ENCODE measurements at places on chromosomes 12 and 14.

GRCh38 chr14:41785696-41786095 lies 179.0 kb downstream of the LRFN5 start:
- DNase-seq = no peak

DNA sequence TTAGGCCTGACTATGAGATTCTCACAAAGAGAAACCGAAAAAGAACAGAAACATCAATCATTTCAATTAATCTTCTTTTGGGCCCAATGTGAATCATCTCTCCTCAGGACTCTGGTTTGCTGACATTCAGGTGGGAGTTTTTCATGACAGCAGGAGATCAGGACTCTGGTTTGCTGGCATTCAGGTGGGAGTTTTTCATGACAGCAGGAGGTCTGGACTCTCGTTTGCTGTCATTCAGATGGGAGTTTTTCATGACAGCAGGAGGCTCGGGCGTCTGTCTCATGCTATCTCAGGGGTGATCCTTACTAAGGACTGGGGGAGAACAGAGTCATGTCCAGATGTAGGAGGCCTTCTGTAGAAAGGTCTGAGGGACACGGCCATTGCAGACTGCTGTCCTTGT lies 40.1 kb upstream of the PARP11 start:
- no peak for DNase-seq

DNA sequence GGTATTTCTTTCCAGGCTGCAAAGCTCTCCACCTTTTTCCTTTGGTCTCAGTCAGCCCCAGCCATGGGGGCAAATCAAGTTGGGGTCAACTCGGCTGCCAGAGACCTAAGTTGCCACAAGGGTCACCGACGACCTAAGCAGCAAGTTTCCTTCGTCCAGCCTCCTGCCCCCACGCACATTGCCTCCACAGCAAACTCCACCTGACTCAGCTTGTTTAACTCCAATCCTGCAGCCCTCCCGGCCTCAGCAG lies 767 bp upstream of the KCNMB4 start:
- no peak for DNase-seq

DNA sequence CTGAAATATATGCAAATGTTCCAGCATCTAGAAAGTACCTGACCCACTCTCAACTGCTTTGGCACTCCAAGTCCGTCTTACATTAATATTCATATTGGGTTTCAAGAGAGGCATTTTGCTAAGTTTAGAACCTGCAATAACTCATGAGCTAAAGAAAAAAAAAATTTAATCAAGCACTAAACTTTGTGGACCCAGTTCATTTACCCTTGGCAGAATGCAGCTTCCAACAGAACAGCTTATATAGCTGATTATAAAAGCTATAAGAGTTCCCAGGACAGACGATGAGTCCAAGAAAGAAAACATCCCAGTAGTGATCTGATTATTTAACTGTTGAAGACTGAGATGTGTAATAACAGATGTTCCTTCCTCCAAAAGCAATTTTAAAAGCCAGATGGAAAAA lies 592.0 kb downstream of the KCNH5 start:
- no peak for DNase-seq

DNA sequence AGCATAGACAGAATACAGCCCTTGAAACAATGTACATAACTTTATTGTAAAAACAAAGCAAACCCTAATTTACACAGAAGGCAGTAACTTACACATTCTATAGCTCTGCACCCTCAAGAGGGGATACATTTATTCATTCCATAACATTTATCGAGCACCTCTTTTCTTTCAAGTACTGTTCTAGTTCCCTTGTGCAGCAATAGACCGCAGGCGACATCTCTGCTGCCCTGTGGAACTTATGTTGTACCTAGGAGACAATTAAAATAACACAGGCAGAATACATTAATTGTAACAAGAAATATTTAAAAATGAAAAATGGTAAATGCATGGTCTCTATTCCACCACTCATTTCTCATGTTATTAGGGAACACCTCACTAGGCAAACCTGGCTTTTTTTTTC lies 1.4 kb upstream of the ARHGDIB start:
- DNase-seq = no peak

- DNase-seq = no peak
These were observed 247.5 kb downstream of the SLC16A7 start for GRCh38 chr12:59843260-59843843.

- DNase-seq = peak; percentile 20
These were observed 2.1 kb downstream of the PNMA1 start for GRCh38 chr14:73712071-73712506.

- DNase-seq = no peak
These were observed 25.2 kb downstream of the PMCH start for GRCh38 chr12:102172436-102172835.

DNA sequence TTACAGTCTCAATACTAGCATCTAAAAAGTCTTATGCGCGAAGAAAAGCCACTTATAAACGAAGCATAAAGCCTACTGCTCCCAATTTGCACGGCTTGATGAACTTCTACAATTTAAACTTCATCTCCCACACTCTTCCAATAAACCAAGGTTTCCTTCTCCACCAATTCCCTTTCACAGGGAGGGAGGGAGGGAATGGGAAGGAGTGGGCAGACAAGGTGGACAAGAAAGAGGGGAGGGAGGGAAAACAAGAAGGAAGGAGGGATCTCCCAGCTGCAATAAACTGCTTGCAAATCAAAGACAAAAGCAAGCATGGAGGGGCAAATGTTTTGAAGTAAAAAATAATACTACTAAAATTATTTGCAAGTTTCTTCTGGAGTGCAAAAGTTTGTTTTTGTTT lies 64.5 kb downstream of the MED13L start:
- DNase-seq = peak; percentile 9

DNA sequence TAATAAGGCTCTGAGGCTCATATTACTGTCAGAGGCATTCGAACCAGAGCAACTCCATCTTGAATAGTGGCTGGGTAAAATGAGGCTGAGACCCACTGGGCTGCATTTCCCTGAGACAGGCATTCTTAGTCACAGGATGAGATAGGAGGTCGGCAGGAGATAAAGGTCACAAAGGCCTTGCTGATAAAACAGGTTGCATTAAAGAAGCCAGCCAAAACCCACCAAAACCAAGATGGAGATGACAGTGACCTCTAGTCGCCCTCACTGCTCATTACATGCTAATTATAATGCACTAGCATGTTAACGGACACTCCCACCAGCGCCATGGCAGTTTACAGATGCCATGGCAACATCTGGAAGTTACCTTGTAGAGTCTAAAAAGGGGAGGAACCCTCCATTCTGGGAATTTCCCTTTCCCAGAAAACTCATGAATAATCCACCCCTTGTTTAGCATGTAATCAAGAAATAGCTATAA lies 18.1 kb upstream of the PRICKLE1 start:
- DNase-seq = no peak

GRCh38 chr12:106480251-106480650 lies 102.6 kb upstream of the RFX4 start:
- no peak for DNase-seq

- DNase-seq = peak; percentile 77
These were observed 21.0 kb downstream of the RPGRIP1 start for GRCh38 chr14:21300892-21301291.

DNA sequence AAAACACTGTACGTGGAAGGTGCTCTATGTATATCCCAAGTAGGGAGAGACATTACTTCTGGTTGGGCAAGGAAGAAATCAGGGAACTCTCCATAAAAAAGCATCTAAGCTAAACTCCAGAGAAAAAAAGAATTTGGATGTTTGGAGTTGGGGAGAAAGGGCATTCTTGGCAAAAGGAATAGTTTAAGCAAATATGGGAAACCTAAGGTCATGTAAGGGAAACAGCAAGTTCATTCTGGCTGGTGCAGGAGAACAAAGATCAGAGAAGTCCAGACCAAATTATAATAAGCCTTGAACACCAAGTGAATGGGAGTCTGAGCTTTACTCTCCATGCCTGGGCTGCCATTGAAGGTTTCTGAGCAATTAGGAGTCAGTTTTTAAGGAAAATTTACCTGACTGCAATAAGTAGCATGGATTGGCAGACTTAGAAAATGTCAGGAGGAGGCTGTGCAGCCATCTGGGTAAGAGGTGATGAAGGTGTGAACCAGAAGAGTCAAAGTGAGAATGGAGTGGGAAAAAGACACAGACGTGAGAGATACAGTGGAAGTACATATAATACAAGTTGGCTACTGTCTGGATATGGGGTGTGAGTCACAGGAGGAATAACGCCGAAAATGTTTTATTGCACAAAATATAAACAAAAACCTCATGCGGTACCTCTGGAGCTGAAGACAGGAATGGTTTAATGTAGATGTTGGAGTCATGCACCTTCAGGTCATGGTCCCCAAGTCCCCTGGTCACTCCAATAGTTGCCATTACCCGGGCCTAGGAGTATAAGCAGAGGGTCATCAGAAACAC lies 222.6 kb downstream of the MON2 start:
- DNase-seq = no peak

- DNase-seq = peak; percentile 76
These were observed 3.0 kb downstream of the SDSL start for GRCh38 chr12:113424915-113425823.

- peak; percentile 65 for DNase-seq
These were observed at the start of gene TRAF3 for GRCh38 chr14:102776761-102777710. TRAF3 (plus strand) TSS chr14:102777449; CDS start chr14:102870202, 92,753 bp downstream.

- no peak for DNase-seq
These were observed 7.3 kb downstream of the PAN2 start for GRCh38 chr12:56326533-56326932.

DNA sequence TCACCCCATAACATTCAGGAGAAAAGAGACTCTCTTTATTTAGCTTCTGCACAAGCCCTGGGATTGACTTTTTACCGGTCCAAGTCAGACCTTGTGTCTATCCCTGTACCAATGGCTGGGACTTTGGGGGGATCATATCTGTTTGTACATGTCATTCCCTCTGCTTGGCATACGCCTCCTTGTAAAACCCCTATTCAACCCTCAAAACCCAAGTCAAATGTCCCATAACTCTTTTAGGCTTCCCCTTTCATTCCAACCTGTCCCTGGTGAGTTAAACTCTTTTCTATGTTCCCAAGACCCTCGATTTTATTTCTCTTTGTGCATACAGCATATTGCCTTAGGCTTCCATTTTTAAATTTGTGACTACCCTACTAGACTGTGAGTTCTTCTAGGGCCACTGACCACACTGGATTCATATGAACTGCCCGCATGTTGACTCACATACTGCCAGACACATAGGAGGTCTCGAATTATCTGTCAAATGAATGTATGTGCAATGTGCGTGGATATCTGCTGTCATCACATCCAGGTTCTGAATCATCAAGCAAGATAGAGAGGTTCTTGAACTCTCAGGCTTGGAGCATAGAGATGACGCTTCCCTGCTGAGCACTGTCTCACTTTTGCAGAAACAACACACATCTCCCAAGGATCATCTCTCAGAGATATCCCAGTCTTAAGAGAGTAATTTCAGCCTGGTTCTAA lies 548.6 kb upstream of the TBX3 start:
- no peak for DNase-seq

DNA sequence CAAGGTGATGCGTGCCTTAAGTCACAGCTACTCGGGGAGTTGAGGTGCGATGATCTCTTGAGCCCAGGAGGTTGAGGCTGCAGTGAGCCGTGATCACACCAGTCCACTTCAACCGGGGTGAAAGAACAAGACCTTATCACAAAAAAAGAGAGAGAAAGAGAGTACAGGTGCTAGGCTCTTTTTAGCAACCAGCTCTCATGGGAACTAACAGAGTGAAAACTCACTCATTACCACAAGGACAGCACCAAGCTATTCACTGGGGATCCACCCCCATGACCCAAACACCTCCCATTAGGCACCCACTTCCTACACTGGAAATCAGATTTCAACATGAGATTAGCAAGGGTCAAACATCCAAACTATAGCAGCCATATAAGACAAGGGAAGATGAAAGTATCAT lies 164.2 kb downstream of the NDUFA12 start:
- DNase-seq = no peak

DNA sequence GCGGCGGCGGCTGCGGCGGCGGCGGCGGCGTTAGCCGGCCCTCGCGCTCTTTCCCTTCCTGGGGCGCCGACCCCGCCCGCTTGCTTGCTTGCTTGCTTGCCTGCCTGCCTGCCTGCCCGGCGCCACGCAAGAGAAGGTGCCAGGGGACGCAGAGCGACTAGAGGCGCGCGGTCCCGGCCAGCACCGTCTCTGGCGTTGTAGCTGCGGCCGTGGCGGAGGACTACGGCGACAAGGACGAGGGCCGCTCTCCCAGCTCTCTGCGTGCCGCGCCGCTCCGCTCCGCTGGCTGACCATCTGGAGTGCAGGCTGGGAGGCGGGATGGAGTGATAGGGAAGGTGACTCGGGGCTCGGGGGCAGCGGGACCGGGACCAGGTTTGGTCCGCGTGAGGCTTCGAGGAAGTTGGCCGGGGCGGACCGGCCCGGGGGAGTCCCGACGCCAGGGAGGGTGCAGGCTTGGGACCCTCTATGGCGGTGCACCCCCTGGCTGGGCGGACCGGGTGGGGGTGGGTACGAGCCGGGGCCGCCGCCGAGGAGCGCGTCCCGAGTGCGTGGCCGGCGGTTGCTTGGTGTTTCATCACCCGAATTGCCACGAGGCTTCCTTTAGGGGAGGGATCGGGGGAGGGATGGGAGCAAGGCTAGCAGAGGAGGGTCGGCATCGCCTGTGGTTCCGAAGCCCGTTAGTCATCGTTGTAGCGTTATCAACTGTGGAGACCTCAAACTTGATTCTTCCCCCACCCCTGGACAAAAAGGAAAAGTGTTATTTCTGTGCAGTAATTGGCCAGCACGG lies 471 bp downstream of the XPOT start:
- DNase-seq = peak; percentile 96

DNA sequence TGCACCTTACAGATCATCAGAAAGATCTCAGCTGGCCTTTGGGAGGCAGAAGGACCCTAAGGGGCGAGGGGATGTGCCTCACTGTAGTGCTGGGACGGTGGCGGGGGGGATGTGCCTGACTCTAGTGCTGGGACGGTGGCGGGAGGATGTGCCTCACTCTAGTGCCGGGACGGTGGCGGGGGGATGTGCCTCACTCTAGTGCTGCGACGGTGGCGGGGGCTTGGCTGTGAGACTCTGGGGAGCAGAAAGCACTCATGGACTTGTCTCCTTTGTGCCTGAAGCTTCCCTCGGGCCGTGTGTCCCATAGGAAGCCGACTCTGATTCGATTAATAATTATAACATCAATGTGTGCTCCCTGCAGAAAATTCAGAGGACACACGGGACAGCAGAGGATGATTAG lies 126.6 kb downstream of the ZNF664 start:
- no peak for DNase-seq

- no peak for DNase-seq
These were observed 2.9 kb downstream of the SLC15A4 start for GRCh38 chr12:128820723-128821432.

DNA sequence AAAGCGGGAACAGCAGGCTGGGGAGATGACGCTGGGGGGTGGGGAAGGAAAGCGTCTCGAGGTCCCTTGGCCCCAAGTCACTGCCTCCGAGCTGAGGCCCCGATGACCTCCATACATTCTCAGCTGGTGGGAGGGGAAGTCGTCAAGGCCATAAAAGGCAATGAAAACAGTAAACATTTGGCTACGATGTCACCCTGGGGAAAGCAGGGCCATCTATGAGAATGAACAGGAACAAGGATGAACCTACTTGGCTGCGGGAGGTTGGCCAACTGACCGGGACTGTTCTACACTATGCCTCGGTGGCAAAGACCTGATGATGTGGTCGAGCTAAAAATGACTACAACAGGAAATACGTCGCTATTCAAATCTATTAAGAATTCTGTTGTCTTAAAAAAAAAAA lies 19.5 kb downstream of the PRKAB1 start:
- no peak for DNase-seq
